ENCODE measurements at places on chromosomes 12 and 14.
A peak's percentile ranks its signal among the peaks of the same experiment; 100 is the strongest.

GRCh38 chr14:24712909-24713308, 78.9 kb upstream of the GZMB start:
- no peak overlapping the region for H3K4me3 ChIP-seq
- no peaks in the 10 kb centered on the region for H3K27me3 ChIP-seq
- H3K27ac ChIP-seq, result no peak overlapping the region
- H3K36me3 ChIP-seq, result no peaks in the 10 kb centered on the region
- H3K4me1 ChIP-seq, result no peaks in the 10 kb centered on the region

DNA sequence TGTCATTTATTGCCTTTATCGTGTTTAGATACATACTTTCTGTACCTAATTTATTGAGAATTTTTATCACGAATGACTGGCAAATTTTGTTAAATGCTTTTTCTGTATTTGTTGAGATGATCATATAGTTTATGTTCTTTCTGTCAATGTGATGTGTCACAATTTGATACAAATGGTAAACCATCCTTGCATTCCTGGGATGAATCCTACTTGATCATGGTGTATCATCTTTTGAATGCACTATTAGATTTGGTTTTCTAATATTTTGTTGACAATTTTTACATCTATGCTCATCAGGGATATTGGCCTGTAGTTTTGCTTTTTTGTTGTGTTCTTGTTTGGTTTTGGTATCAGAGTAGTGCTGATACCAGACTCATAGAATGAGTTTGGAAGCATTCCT, 185.1 kb downstream of the NUBPL start:
- no peaks in the 10 kb centered on the region for H3K4me1 ChIP-seq
- H3K27me3 ChIP-seq, result no peaks in the 10 kb centered on the region
- no peak overlapping the region for H3K4me3 ChIP-seq
- no peaks in the 10 kb centered on the region for H3K36me3 ChIP-seq
- no peak overlapping the region for H3K27ac ChIP-seq

DNA sequence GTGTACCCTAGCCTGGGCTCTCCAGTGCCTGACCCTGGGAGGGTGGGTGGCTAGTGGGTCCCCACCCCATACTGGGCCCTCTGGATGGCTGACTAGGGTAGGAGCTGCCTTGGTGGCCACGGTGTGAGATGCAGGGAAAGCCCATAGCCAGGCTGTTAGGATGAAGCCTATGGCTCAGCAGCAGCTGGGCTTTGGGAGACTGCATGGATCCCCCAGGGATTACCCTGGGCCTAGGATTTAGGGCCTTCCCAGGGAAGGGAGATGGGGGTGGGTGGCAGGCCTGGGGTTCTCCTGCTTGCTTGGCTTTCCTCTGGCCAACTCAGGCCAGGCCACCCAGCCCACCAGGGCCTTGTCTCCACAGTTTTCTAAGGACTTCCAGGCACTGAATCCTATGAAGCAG, 6.3 kb downstream of the GSTZ1 start:
- H3K27me3 ChIP-seq, result no peaks in the 10 kb centered on the region
- H3K4me3 ChIP-seq, result no peak overlapping the region
- no peak overlapping the region for H3K27ac ChIP-seq
- H3K4me1 ChIP-seq, result no peaks in the 10 kb centered on the region
- H3K36me3 ChIP-seq, result no peaks in the 10 kb centered on the region
- no peak for DNase-seq

DNA sequence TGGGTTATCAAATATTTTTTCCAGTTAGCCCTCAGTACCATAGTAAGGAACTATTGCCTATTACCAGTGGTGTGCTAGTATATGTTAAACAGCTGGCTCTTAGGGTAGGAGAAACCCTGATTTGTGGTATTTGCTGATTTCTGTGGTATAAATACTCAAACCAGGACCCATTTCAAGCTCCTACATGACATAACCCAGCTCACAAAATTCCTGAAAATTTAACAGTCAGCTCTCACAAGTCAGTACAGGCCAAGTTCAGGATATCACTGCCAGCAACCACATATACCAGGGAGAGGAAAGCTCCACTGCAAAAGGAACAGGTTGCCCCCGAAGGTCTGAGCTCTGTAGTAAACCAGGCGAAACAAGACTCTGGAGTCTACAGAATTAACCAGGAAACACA, 315.3 kb downstream of the NOVA1 start:
- H3K4me1 ChIP-seq, result no peaks in the 10 kb centered on the region
- no peak overlapping the region for H3K27ac ChIP-seq
- H3K27me3 ChIP-seq, result no peaks in the 10 kb centered on the region
- no peak overlapping the region for H3K4me3 ChIP-seq

DNA sequence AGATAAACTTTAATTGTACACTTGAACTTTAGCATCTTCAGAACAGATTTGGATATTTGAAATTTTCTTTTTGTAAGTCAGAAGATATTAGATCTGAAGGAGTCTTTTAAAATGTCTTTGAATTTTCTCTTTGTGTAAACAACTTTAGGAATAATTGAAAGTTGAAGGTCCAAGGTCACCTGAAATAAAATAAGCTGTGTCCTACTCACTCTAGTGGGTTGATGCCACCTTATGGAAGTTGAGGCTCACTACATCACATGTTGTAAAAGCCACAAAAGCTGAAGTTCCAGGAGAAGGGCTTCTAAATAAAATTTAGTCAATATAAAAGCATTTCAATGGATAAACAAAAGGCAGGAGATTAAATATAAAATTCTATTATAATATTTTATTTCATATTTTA, 122.0 kb upstream of the ATXN7L3B start:
- no peak overlapping the region for H3K27ac ChIP-seq
- no peaks in the 10 kb centered on the region for H3K36me3 ChIP-seq
- H3K4me1 ChIP-seq, result no peaks in the 10 kb centered on the region
- H3K27me3 ChIP-seq, result no peaks in the 10 kb centered on the region

DNA sequence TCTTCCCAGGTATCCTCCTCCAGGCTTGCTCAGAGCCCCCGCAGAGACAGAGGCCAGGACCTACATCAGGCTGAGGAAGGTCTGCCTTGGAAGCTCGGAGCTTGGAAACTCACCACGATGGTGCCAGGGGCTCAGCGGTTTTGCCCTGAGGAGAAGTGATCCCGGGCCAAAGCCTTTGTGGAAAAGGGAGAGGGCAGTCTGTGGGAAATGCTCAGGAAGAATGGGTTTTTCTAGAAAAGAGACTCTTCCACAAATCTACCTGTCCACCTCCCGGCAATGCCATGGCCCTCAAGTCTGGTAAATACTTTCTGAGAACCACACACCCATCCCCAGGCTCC, 8.0 kb downstream of the KRT2 start:
- H3K27ac ChIP-seq, result peak overlapping the region; percentile 96
- H3K4me1 ChIP-seq, result peaks cover 74% of the 10 kb centered on the region
- H3K27me3 ChIP-seq, result no peaks in the 10 kb centered on the region
- H3K36me3 ChIP-seq, result no peaks in the 10 kb centered on the region
- no peak overlapping the region for H3K4me3 ChIP-seq
- no peak for DNase-seq

DNA sequence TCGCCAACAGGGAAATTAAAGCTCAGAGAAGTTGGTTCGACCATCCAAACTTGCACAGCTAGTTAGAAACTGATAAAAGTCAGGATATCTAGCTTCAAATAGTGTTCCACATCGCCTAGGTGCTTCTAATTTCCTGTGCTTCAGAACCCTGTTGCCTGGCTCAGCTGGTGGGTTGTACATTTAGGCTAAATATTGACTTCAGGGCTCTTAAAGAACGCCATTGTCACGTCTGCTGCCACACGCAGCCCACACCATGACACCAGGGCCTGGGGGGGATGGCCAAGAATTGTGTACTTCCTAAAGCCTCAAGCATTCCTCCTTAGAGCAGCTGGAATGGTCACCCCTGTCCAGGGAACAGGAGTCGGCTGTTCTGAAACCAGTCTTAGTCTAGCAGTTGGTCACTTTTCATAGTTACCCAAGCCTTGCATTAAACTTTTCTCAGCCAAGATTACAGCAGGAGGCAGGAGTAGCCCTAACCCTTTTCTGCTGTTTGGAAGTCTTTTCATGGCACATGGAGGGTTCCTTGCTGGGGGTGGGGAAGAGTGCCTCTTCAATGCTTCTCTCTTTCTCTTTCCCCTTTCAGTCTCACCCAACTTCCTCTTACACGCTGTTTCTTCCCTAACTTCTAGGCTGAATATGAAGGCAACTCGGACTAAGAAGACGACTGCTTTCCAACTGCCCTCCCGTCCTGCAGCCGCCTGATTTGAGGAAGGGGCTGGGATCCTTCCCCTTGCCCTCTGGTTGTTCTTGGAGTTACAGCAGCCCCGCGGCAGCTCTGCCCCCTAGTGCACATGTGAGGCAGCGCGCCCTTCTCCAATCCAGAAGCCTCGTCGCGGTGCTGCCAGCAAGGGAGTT, 17.1 kb downstream of the FOS start:
- no peaks in the 10 kb centered on the region for H3K36me3 ChIP-seq
- H3K4me1 ChIP-seq, result peaks cover 12% of the 10 kb centered on the region
- peak overlapping the region; percentile 43 for H3K27ac ChIP-seq
- H3K27me3 ChIP-seq, result peaks cover 7% of the 10 kb centered on the region

GRCh38 chr12:110848314-110848923, 1.6 kb downstream of the CCDC63 start:
- no peak overlapping the region for H3K27ac ChIP-seq
- peaks cover 9% of the 10 kb centered on the region for H3K4me1 ChIP-seq
- no peak for DNase-seq
- no peak overlapping the region for H3K4me3 ChIP-seq
- no peaks in the 10 kb centered on the region for H3K36me3 ChIP-seq
- H3K27me3 ChIP-seq, result peaks cover 45% of the 10 kb centered on the region

DNA sequence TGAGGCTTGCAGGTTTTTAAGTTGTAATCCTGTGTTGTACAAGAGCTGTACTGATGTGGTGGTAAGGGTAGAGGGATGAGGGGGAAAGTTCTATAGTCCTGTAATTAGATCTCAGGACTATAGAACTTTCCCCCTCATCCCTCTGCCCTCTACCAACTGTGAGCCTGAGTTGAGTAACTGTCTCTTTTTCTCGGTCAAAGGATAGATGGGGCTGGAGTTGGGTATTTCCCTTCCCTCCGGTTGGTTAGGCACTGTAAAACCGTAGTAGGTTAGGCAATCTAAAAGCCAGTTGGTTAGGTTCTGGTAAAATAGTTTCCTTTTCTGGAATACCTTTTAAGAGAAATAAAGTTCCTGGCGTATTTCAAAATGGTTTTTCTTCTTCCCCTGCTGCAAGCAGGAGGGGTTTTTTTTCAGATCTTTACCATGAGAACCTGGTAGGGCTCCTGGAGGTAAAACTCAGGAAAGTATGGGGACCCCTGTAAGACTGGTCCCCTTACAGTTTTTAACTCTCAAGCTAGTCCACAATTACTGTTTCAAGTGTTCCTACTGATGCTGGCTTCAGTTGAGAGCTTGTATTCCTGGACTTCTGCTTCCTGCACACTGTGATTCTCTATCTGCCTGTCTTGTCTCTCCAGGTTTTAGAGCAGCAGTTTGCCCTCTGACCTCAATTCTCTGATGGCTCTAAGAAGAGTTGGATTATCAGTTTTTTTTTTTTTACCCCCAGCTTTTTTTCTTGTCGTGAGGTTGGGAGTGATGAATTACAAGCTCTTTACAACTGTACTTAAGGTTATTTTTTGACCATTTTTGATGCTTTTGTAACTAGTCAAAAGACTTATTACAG, 58.7 kb downstream of the FUT8 start:
- H3K4me3 ChIP-seq, result no peak overlapping the region
- H3K27ac ChIP-seq, result no peak overlapping the region
- no peaks in the 10 kb centered on the region for H3K27me3 ChIP-seq
- no peaks in the 10 kb centered on the region for H3K36me3 ChIP-seq
- no peak for DNase-seq

- H3K4me3 ChIP-seq, result no peak overlapping the region
- no peaks in the 10 kb centered on the region for H3K4me1 ChIP-seq
- no peak overlapping the region for H3K27ac ChIP-seq
- H3K27me3 ChIP-seq, result no peaks in the 10 kb centered on the region
- no peak for DNase-seq
Measured at GRCh38 chr12:109469517-109469916, 7.6 kb downstream of the KCTD10 start.

GRCh38 chr14:51293149-51293911, 53.3 kb downstream of the TMX1 start:
- H3K36me3 ChIP-seq, result no peaks in the 10 kb centered on the region
- no peaks in the 10 kb centered on the region for H3K27me3 ChIP-seq
- no peak for DNase-seq
- H3K4me3 ChIP-seq, result no peak overlapping the region
- H3K27ac ChIP-seq, result no peak overlapping the region
- H3K4me1 ChIP-seq, result no peaks in the 10 kb centered on the region

- H3K36me3 ChIP-seq, result peaks cover 6% of the 10 kb centered on the region
- peaks cover 3% of the 10 kb centered on the region for H3K27me3 ChIP-seq
- peak overlapping the region; percentile 26 for H3K27ac ChIP-seq
- no peak for DNase-seq
- peaks cover 21% of the 10 kb centered on the region for H3K4me1 ChIP-seq
- no peak overlapping the region for H3K4me3 ChIP-seq
Measured at GRCh38 chr14:77455966-77456640, 1.3 kb downstream of the VIPAS39 start.

DNA sequence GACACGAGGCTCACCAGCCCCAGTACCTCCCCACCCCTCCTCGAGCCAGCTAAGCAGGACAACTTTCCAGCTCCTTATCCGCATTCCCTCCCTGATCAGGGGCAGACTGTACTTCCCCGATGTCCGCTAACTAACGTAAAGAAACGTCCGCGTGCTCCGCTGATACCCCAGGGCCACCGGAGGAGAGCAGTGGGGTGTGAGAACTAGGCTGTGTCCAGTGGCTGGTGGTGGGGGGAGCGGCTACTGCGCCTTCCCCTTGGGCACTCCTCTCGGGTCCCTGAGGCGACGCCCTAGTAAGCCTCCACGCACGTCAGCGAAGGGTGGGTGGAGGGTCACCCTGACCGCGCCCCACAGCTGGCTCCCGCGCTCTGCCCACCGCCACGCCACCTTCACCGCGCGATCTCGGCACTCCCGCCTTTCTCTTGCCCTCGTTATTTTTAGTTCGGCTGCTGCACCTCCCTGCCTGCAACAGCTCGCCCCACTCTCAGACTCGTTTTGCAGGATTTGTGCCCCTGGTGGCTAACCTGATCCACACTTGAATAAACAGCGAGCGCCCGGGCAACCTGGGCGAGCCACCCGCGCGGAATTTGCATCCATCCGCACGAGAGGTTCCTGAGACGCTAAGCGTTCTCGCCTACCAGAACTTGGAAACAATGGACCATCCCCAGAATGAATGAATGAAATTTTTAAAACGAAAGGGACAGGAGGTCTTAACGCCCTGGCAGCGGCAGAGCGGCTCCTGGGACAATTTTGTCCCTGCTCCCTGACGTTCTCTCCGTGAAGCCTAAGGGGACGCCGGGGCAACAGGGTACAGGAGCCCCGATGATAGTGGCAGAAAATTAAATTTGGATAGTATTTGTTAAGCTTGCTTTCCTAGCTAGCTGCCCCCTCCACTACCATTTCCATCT, 6.9 kb upstream of the BMP4 start:
- no peak overlapping the region for H3K27ac ChIP-seq
- H3K27me3 ChIP-seq, result peaks cover 18% of the 10 kb centered on the region
- DNase-seq, result no peak

GRCh38 chr12:25787701-25788100, 170.8 kb upstream of the RASSF8 start:
- DNase-seq, result no peak
- H3K36me3 ChIP-seq, result no peaks in the 10 kb centered on the region
